BJ (cell line): ENCODE measurements at places on chromosomes 7 and 10.

GRCh38 chr7:23759671-23760391 lies 49.8 kb downstream of the STK31 start:
- no peak for DNase-seq

DNA sequence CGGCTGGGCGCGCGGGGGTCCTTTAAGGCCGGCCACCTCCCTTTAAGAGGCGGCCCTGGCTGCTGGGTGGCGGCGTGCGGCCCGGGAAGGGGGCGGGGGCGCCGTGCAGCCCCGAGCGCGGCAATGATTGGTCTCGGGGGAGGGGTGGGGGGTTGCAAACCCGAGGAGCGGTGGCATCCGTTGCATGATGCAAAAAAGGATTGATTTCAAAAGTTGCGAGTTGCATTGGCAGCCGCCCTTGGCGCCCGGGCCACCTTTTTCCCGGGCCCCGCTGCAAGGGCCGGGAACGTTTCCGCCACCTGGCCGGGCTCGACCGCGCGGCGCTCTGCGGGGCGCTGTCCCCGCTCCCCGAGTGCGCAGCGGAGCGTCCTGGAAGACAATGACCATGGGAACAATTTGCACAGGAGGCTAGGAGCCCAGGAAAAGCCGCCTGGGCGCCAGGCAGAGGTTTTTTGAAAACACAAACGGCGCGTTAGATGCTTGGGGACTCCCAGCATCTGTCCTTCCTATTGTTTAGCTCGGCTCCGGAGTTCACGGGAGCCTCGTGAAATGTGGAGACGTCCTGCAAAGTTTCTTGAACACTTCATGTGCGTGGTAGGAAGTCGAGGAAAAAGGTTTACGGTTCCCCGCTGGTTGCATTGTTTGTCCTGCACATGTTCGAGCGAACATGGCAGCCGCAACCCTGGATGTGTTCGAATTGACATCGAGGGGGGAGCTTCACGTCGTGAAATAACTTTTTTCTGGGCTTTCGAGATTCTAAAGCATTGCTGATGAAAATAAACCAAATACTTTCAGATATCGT lies at the start of gene SEPHS1:
Gene SEPHS1 (minus strand): TSS at position 78 of the 802 bp plus-strand sequence. CDS start 3,343 bp downstream, outside the sequence.
- no peak for DNase-seq

DNA sequence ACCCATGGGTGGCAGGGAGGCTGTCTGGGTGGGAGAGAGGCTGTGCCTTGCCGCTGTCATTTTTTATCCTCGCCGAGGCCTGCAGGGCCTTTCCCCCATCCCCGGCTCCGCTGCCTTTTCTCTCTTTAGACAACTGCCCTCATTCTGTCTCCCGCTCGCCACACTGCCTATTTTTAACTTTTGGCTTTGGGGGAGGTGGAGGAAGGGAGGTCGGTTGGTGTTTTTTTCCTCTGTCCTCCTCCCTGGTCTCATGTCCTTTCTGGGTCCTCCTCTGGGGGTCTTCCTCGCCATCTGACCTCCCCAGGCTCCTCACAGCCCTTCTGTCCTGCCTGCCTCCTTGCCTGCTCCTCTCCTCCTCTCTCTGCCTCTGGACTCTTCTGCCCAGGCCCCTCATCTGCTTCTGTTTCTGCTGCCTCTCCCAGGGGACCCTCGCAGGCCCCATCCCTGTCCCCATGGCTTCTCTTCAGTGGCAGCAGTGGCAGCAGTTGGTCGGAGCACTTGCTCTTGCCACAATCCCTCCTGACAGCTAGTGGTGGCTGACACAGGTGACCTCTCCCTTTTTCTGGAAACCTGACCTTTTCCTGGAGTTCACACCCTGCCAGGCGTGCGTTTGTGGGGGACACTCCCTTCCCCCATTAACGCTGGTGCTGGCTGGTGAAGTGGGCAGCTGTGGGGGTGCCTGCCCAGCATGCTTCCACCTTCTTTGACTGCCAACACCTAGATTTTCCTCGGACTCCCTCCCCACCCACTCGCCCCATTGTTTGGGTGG lies 19.5 kb upstream of the PCBD1 start:
- no peak for DNase-seq

DNA sequence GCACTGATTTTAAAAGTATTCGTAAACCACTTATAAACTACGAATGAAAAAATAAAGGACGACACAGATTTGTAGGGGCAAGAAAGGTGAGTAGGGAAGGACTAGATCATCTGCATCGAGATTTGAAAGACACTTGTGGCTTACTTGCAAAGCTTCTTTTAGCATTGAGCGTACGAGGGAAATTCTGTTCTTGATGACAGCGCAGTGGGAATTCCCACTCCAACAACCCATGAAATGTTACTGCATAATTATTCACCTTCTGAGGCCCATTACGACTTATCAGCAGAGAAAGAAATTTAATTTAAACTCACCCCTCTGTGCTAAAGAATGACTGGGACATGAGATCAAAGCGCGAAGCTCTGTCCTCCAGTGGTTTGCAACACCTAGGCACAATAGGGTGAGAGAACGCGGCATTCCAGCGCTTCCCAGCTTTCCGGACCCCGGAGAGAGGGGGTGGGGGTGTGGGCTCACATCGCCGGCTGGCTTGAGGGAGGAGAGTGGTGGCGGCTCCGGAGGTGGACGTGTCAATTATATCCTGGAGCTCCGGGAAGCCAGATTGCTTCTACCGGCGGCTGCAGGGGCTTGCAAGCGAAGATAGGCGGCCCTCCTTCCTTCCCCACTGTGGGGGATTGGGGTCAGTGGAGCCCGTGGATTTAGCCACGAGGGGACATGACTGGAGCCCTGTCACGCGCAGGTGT lies 10.3 kb downstream of the SP8 start:
- no peak for DNase-seq

DNA sequence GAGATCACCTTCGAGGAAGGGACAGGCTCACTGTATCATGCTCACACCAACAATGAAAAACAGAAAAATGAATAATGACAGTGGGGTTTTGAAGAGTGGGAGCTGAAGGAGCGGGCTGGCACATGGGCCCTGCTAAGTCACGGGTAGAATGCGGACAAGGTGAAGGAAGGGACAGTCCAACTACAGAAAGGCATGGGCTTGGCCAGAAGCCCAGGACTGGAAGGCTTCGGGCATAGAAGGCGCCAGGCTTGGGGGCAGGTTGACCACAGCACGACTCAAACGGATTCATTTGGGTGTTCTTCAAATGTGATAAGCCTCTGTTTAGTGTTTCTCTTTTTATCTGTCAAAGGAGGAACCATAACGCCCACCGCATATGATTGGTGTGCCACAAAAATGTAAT lies 509.5 kb downstream of the CCSER2 start:
- DNase-seq = no peak

- DNase-seq = no peak
Observed at GRCh38 chr7:29413626-29414136, 150.0 kb upstream of the PRR15 start.

DNA sequence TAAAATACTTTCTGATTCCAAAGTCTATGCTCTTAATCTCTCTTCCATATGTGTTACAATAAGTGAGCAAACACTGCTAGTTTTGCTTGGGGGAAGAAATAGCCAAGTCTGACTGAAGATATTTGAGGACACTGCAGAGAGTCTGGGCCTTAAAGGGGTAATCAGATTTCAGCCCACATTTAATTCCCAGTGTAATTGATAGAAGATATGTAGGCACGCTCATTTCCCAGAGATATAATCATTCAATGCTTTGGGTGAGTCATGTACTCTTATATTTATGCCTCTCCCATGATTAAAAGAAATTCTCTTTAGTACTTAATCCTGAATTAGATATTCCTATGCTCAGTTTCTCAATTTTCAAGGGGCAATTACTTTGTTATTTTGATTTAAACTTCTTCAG lies 178.1 kb upstream of the POM121L12 start:
- no peak for DNase-seq

DNA sequence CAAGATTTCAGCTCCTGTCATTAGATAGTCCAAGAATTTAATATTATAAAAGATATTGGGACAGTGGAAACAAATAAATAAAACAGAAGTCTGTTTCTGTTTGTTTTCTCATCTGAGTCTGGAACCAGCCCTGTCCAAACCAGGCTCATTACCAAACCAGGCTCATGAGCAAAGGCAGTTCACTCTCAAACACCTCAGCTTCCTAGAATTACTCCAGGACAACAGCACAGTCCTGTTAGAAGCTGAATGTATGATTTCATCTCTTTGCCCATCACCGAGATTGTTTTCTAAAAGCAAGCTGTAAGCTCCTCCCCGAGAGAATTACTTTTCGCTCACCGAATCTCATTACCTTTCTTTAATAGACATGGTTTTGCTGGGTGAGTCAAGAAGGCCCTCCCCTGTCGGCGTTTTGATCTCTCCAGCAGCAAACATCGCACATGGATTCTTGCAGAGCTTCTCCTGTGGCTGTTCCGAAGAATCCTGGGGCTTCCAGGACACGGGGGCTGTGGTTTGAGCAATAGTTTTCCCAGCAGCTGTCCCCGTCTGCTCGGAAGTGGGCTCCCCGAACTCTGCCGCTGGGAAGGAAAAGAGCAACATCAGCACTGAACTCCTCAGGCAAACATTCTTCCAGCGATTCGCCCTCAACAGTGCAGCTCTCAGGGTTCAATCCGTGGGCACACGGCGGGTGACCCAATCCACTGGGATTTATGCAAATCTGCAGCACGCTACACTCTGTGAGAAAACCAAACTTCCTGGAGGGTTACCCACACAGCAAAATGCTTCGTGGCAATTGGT lies 112.5 kb downstream of the SVIL start:
- DNase-seq = no peak
